CD4-positive, CD25-positive, alpha-beta regulatory T cell (primary cell): ENCODE measurements at places on chromosomes 12 and 14. TPM values are rescaled to one million over a fixed set of nuclear protein-coding genes. Genes with fewer than 3 reads are reported as not detected.

GRCh38 chr12:14995583-14996425 is 23.0 kb downstream of the PDE6H start:
- peak overlapping the region; percentile 45 for H3K4me3 ChIP-seq
- H3K4me1 ChIP-seq, result peaks cover 21% of the 10 kb centered on the region
- peaks cover 7% of the 10 kb centered on the region for H3K27me3 ChIP-seq
- no peaks in the 10 kb centered on the region for H3K36me3 ChIP-seq
- peak overlapping the region; percentile 11 for H3K27ac ChIP-seq

DNA sequence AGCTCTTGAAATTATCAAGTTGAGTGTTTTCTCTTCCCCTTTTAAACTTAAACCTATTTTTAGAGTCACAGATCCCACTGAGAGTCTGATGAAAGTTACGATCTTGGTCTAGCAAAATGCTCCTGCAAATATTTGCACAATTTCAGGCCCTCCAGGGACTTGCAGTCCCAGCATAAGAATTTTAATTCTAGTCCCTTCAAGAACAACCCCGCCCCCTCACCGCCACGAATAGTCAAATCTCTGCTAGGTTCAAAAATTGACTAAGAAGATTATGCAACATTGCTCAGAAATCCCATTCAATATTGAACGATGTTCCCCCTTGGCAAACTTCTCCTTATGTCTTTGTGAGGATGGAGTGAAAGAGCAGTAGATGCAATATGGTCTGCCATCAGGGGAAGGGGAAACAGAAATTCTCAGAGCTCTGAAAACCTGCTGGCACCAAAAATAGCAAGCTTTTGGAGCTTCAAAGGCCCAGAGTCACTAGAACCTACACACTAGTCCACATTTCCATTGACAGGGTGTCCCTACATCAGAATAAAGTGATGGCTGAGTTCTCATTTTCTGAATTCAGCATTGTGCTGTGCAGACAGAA is 127.5 kb upstream of the CCDC175 start:
- no peak overlapping the region for H3K27ac ChIP-seq
- DNase-seq, result no peak
- H3K4me1 ChIP-seq, result no peaks in the 10 kb centered on the region
- no peaks in the 10 kb centered on the region for H3K36me3 ChIP-seq

GRCh38 chr14:34436960-34437728 is 24.9 kb downstream of the SPTSSA start:
- H3K36me3 ChIP-seq, result no peaks in the 10 kb centered on the region
- H3K27ac ChIP-seq, result no peak overlapping the region
- H3K27me3 ChIP-seq, result no peaks in the 10 kb centered on the region
- no peak overlapping the region for H3K4me3 ChIP-seq
- DNase-seq, result no peak

DNA sequence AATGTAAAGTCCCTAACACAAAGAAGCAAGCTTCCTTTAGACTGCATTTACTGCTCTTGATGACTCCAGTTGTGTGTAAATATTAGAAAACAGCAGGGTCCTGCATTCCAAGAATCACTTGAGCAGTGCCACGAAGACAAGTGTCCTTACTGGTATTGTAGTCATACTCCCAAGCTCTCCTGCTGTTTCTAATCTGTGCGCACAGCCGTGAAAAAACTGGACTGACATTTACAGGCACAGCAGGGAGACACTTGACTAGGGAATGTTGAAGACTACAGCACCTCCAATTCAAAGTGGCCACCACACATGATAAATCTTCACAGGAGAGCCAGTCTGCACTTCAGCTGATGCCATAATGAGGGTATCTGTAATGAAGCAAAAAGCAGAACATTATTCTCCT is 91.4 kb downstream of the VRK1 start:
- no peak for DNase-seq
- no peaks in the 10 kb centered on the region for H3K4me1 ChIP-seq
- no peak overlapping the region for H3K4me3 ChIP-seq
- no peaks in the 10 kb centered on the region for H3K27me3 ChIP-seq
- H3K36me3 ChIP-seq, result no peaks in the 10 kb centered on the region

Gene SIX6
- total RNA-seq, result not detected
